ENCODE measurements at places on chromosomes 7 and 10.
A peak's percentile ranks its signal among the peaks of the same experiment; 100 is the strongest.

DNA sequence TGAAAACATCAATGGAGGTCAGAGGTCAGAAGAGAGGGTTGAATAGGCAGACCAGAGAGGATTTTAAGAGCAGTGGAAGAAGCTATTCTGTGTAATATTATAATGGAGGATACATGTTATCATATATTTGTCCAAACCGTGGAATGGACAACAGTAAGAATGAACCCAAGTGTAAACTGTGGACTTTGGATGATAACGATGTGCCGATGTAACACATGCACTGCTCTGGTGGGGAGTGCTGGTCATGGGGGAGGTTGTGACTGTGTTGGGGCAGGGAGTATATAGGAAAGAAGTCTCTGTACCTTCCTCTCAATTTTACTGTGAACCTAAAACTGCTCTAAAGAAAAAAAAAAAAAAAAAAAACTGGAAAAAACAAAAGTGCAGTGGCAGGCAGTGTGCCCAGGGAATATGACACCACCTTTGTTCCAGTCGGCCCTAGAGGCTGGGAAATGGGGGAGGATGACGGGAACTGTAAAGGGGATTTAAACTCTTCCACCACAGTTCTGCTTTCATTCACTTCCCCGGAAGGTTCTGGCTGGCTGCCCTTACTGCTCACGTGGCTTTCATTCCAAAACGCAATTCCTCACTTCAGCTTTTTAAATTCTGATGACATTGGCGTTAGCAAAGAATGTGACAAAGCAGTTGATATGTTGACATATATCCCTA, 113.7 kb upstream of the ANKRD1 start:
- no peak for DNase-seq

- DNase-seq = no peak
Observed at GRCh38 chr7:50119815-50120637, 27.0 kb upstream of the ZPBP start.

DNA sequence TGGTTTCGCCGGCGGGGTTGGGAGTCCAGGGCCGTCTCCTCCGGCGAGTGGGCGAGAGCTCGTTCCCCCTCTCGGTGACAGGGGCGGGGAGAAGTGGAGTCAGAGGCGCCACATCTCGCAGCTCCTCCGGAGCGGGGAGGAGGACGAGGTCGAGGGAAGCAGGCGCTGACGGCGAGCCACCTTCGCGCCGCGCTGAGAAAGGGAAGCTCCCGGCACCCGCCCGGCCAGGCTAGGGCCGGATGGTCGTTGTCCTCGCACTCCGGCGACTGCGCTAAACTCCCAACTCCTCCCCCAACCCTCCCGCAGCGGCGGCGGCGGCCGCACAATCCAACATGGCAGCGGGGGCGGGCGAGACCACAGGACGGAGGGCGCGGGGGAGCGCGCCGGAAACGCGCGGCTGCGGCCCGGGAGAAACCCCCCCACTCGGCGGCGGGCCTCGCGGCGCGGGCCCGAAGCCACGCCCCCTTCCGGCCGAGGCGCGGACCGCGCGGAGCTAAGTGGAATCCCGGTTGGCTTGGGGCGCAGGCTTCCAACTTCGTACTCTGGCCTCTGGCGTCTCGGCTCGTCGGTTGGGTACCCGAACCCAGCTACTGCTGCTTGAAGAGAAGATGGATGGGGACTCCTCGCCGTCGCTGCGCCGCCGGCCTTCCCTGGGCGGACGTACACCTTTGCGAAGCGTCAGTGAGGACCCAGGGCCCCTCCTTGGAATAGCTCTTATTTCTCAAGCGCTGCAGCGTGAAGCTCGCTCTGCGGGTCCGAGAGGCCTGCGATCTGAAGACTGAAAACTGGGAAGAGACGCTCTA, at the start of gene WASL:
Gene WASL, minus strand, starts transcription at position 270 of the 803 bp plus-strand sequence. Its CDS starts 269 bp downstream, at position 1.
- DNase-seq = peak; percentile 78

GRCh38 chr10:122587098-122587760, 26.7 kb downstream of the DMBT1 start:
- DNase-seq = no peak

DNA sequence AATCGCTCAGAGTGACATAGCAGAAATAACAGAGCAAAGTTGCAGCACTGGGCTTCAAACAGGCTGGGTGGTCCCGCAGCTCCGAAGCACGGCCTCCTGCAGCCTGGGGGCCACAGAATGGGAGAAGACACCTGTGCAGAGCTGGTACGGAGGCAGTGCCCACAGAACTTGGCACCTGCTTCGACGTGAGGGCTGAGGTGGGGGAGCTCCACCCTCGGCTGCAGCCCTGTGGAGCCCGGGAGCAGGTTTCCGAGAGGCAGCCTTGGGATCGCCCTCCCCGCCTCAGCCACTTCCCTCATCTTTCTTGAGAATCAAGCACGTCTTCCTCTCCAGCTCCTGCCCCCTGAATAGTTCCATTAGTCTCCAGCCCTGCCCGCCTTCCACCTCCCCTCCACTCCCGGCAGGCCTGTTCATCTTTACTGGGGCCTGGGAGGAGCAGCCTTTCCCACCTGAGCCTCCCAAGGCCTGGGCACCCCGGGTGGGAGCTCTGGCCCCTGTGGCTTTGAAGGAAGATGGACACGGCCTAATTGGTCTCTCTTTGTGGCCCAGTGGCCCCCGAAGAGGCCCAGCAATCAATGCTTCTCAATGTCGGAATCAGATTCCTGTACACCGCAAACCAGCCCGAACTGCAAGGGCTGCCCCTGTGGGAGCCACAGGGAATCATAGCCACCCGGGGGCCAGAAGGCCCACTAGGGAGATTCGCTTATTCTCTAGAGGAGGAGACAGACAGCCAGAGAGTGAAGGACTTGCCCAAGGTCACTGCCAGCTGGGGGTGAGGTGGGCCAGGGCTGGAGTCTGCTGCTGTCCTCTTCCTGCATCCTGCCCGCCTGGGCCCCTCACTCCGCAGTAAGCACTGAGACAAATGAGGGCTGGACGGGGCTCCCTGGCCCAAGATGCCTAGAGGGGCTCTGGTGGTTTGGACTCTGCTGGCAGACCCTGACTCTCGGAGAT, 17.0 kb upstream of the PCBD1 start:
- no peak for DNase-seq

- DNase-seq = no peak
Observed at GRCh38 chr7:1227071-1227804, 5.4 kb upstream of the UNCX start.

DNA sequence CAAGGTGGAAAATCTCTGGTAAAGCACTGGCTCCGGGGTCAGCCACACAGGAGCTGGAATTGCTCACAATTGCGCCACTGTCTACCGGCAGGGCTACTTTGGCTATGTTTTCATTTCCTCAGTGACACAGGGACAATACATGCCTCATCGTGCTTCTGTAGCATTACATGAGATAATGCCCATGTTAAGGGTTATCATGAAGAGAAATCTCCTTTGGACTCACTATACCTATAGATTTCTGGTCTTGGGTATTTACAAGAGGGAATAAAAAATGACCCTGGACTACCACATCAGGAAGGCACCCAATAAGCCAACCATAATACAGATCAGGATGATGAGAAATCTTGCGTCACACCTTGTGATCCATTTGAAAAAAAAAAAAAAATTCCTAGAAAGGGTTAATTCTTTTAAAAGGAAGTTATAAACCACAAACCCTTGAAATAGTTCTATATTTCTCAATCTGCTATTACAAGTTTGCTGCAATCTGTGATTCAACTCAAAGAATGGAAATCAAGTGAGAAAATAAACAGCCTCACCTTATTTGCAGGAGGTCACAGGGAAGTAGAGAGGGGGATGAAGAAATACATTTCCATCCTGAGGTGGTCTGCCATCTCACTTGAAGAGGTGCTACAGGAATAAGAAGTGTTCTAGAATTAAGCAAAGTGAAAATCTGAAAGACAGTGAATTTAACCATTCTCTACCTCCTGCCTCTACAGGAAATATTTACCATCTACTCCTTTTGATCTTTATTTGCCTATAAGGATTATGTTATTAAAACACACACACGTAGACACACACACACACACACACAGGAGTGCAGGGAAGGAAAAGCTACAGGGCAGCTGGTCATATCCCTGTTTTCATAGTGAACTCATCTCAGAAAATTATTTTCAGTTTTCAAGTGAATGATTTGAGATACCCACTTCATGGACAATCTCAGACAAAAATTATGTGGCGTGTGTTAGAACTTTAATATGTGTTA, 231.3 kb upstream of the CELF2 start:
- no peak for DNase-seq

- no peak for DNase-seq
Observed at GRCh38 chr10:30538086-30538485, 91.5 kb downstream of the LYZL2 start.

DNA sequence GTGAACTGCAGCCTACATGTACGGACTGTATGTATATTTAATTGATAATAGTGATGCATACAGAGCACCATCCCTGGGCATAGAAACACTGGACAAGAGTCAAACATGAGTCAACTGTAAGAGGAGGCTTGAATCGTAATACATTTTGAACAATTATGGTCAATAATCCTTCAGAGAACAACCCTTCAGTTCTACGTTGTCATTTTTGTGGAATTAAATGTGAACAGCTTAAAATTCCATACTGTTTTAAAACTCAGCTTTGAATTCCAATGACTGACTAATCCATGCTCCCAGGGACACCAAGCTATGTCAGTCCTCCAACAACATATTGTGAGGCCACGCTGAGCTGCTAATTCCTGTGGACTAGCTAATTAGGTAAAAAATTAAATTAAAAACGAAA, 41.5 kb upstream of the KMT2E start:
- DNase-seq = no peak

DNA sequence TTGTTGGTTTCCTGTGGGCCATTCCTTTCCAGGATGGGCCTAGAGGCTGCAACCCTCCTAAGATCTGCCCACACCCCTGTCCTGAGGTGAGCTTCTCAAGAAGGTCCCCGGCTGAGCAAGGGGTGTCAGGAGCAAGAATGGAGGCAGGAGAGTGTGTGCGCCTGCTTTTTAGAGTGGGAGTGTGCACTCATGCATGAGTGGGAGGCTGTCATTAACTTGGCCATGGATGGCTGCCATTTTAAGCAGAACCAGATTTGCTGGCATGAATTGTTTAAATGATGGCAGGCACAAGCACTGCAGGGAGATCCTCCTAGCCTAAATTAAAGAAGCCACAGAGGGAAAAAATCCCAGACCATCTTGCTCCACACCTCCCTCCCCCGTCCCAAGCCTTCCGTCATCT, 2.9 kb upstream of the SGPL1 start:
- no peak for DNase-seq

DNA sequence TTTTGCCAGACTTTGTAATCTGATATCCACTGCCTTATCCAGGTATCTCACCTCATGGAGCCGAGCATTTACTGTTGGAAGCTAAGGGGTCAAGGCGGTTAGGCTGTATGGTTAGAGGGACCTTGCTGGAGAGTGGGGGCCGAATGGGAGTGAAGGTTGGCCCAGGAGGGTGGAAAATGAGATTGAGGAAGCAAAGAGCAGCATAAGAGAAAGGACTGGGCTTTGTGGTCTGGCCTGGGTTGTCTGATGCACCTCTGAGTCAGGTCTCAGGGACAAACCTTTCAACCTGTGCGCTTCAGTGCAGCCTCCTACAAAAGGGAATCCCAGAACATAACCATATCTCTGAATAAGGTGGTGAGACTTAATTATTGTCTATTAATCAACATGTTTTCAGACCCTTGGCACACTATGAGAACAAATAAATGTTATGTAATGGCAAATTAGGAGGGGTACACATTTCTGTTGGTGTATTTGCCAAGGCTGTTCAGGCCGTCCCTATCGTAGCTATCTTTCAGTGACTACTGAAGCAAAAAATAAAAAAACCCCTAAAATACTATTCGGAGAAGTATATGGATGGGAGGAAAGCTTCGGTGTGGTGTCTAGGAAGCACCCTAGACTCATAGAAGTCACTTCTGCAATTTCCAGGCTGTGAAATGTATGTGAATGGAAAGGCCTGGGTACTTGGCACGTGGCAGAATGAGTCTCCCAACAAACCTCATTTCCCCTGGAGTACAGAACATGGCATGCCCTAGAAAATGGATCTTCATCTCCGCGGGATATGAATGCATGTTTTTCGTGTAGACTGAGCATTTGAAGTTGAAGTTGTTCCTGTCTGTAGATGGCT, 4.3 kb downstream of the CAMK1D start:
- DNase-seq = no peak

DNA sequence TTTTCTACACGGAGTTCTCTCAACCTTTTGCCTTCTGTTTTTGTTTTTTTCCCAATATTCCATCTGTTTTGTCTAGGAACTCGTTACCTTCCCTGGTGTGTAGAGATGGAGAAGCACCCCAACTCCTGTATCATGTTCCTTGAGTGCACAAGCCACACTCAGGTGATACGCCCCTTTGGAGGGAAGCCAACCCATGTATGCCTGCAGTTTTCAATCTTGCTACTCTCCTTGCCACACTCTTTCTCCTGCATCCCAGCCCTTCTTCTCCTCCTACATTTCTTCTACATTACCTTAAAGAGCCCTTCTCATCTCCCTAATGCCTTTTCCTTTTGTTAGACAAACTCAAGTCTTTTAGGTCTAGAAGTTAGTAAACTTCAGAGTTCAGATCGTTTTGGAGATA, 10.2 kb upstream of the SP4 start:
- DNase-seq = no peak

- no peak for DNase-seq
Observed at GRCh38 chr7:54823776-54824175, 64.8 kb upstream of the SEC61G start.
